ENCODE measurements at places on chromosomes 16 and 17.
A peak's percentile ranks its signal among the peaks of the same experiment; 100 is the strongest.

- DNase-seq = no peak
These were observed 565 bp downstream of the WDR45B start for GRCh38 chr17:82647593-82648164.

DNA sequence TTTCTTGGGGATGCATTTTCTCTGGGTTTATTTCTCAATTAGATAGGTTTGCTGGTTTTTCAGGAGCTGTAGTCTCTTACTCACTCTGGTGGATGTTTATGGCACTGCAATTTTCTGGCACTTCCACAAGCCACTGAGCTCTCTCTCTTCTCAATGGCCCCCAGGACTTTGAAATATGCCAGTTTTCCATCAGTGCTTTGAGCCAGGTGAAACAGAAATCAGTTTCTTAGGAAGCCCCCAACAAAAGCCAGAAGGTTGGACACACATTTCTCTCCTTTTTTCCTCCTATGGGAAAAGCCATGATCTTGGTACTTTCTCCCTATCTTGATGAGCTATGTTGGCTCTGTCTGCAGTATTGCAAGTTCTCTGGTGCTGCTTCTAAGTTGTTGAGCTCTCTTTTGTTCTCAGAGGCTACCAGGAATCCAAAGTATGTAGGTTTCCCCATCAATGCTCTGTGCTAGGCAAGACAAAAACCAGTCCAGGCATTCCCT lies 90.7 kb upstream of the SMIM36 start:
- DNase-seq = peak; percentile 57

- no peak for DNase-seq
These were observed 166.5 kb upstream of the PLCG2 start for GRCh38 chr16:81612351-81613163.

GRCh38 chr16:51508490-51509212 lies 357.6 kb upstream of the SALL1 start:
- DNase-seq = no peak

DNA sequence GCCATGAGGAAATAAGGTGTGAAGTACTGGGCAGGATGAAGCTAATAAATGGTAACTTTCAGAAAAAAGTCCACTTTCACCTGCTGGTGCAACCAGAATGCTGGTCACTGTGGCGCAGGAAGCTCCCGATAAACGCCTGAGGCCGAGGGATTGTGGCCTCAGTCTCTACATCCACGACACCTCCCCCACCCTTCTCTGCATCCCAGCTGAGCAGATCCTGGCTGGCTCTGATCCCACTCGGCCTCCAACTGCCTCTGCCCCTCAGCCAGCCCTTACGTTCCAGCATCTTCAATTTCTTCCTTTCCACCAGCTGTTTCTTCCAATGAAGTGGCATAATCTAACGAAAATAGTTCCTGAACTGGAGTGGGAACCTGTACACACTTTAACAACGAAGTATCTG lies 49.5 kb downstream of the COX4I1 start:
- DNase-seq = no peak

GRCh38 chr17:70318051-70318450 lies 148.7 kb downstream of the KCNJ2 start:
- peak; percentile 39 for DNase-seq

- DNase-seq = no peak
These were observed 41.4 kb downstream of the RPH3AL start for GRCh38 chr17:311119-311782.

- DNase-seq = no peak
These were observed 4.0 kb downstream of the PYY start for GRCh38 chr17:43949781-43950180.

DNA sequence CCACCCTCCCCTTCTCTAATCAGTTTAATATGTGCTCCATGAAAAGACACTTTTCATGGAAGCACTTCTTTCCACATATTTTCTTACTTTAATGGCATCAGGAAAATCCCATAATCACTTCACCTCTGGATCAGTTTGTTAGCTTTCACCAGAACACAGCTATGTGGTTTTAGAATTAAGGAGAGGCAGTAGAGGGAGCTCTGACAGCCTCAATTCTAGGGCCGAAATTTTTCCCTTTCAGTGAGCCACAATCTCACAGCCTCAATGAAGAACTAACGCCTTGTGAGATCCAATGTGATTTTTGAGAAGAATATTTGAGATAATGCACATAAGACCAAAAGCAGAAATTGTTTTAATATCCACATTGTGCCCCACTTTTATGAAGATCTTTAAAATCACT lies 1494.0 kb upstream of the CDH8 start:
- DNase-seq = no peak

GRCh38 chr16:73107371-73107770 lies 59.4 kb upstream of the ZFHX3 start:
- no peak for DNase-seq

GRCh38 chr17:56319531-56319930 lies 166.3 kb downstream of the ANKFN1 start:
- peak; percentile 78 for DNase-seq

- no peak for DNase-seq
These were observed 112.5 kb downstream of the WWOX start for GRCh38 chr16:78211946-78212345.

- peak; percentile 68 for DNase-seq
These were observed 10.2 kb upstream of the ETV4 start for GRCh38 chr17:43556292-43556691.

DNA sequence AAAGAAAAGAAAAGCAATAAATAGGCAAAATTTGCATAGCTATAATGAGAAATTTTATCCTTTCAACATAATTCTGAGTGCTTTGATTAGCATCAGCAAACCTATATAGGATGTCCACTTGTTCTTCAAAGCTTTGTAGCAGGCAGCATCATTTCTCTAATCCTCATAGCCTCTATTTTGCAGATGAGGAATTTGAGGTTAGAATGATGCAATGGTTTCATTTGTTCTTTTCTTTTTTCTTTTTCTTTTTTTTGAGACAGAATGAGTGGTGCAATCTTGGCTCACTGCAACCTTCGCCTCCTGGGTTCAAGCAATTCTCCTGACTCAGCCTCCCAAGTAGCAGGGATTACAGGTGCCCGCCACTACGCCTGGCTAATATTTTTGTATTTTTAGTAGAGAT lies 594.4 kb downstream of the TOX3 start:
- no peak for DNase-seq

GRCh38 chr17:82318169-82318498 lies 726 bp upstream of the CD7 start:
- no peak for DNase-seq

- DNase-seq = peak; percentile 67
These were observed 181.8 kb upstream of the AXIN2 start for GRCh38 chr17:65743308-65743655.

GRCh38 chr17:41974031-41974430 lies 7.4 kb downstream of the CNP start:
- DNase-seq = no peak

- DNase-seq = peak; percentile 59
These were observed 46.2 kb downstream of the TUBD1 start for GRCh38 chr17:59846394-59847165.

DNA sequence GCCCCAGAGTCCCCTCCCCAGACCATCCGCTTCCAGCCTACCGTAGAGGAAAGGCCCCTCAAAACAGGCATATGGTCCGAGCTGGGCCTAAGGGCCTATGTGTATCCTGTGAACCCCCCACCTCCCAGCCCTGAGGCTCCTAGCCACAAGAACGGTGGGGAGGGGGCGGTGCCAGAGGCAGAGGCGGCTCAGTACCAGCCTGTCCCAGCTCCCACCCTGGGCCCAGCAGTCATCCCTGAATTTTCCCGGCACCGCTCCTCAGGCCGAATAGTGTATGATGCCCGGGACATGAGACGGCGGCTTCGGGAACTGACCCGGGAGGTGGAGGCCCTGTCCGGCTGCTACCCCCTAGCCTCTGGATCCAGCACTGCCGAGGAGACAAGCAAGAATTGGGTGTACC lies 1.1 kb downstream of the SPEM1 start:
- DNase-seq = no peak

DNA sequence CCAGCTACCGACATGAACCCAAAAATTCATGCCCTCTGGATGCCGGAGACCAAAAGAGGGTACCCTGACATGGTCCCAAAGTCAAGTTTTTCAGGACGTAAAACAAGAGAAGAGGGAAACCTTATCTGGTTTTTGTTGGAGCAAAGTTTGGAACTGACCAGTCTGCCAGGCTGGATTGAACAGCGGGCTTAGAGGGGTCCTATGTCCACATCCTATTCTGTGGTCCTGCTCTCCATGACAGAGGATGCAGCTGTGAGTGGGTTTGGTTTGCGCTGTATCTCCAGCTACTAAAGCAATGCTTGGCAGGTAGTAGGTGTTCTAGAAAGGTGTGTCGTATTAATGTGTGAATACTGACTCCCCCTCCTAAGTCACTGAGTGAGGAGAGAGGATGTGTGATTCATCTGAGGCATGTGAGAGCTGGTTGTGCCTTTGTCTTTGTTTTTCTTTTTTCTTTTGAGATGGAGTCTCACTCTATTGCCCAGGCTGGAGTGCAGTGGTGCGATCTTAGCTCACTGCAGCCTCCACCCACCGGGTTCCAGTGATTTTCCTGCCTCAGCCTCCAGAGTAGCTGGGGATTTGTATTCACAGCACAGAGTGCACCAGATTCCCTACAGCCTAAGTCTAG lies 31.0 kb downstream of the PMM2 start:
- no peak for DNase-seq

DNA sequence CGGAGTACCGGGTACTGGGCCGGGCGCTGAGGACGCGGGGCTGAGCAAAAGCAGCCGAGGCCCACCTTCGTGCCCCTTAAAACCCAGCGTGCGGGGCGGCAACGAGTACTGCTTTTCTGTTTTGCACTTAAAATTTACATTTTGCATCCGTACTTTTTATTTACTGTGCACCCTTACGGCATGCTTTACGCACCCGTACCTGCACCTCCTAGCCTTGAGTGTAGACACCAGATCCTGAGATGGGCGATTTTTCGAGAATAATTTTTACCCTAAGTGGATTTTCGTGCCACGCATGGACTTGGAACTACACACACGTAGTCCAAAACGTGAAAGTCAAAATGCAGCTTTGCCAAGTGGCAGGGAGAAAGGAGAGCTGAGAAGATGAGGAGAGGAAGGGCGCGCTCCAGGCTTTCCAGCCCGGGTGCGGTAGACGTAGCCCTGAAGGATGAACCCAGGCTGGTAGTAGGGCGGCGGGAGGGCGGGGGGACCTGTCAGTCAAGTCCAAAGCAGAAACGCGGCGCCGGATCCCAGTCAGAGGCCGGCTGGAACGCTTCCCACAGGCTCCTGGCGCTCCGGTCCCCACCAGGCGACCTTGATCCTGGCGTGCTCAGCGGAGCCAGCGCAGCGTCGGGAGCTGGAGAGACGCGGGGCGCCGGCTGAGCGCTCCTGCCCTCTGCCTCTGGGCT lies 1.2 kb upstream of the CBLN1 start:
- no peak for DNase-seq

DNA sequence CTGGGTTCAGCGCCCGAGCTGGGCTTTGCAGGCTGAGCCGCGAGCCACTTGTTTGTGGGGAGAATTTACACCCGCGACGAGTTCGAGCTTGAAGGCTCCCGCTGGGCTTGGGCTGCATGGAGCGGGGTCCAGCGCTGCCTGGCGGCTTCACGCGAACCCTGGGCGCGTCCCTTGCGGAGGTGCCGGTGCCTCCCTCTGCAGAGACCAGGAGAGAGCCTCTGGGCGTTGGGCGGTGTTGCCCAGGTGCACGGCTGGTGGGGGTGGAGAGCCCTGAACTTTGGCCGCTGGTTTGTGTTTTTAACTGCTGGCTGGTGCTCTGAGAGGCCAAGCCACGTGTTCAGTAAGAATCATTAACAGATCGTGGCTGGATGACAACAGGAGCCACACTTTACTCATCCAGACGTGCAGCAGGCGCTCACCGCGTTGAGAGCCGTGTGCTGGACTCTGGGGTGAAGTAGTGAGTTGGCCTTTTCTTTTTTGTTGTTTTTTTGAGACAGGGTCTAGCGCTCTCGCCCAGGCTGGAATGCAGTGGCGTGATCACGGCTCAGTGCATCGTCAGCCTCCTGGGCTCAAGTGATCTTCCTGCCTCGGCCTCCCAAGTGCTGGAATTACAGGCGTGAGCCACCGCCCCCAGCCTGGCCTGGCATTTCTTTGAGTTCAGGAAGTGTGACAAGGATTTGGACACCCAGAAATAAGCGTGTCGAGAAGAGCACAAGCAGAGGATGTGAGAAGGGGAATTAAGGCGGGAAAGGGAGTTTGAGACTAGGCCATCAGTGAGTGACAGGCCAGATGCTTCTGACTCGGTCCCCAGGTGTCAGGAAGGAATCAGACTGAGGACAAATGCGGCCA lies 827 bp downstream of the CDK10 start:
- DNase-seq = peak; percentile 47

DNA sequence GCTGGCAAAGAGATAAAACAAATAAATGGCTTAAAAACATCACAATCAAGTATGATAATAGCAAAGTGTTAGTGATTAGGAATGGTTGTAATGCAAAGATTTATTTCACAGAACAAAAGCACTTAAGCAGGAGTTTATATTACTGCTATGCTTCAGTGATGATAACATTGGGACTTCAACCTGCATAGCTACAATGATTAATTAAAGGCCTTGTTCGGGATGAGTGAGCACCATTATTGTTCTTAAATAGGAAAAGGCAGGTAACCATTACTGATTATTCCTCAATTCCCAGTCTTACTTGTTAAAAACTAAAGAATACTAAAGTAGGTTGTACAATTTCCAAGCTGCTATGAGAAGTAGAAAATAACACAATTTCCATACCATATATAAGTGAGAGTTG lies 1247.5 kb upstream of the CDH8 start:
- no peak for DNase-seq

GRCh38 chr17:45332989-45333701 lies 16.3 kb upstream of the MAP3K14 start:
- no peak for DNase-seq

GRCh38 chr17:34222722-34223497 lies 32.2 kb upstream of the CCL2 start:
- no peak for DNase-seq

DNA sequence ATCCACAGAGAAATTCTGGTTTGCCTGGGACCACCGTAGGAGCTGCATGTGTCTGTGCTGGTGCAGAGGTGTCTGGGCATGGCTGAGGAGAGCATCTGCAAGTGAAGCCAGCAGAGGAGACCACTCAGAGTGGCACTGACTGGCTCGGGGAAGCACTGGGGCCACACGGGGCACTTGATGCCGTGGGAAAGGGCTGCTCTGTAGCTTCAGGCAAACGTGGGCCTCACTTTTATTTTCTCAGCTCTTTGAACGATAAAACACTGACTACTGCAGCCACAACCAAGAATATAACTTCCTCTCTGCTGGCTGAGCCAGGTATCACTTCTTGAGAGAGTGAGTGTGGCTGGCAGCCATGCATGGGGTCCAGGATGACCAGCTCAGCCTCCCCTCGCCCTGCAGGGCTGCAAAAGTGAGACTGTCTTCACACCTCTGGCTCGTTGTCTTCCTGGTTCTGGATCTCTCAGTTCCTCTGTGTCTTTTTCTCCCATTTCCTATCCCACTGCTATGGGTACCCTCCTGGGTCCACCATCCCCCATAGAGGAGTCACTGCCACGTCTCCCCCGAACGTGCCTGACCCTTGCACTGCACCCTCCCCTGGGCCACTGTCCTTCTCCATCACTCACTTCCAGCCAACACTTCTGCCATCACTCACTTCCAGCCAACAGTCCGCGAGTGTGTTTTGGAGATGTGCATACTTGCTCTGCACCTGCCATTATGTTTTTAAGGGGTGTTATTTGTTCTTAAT lies 201.4 kb upstream of the CHMP6 start:
- peak; percentile 32 for DNase-seq
